NCI-H774 (cell line): ENCODE measurements at places on chromosomes 5 and 9.

GRCh38 chr5:72300590-72301339, 19.3 kb downstream of the MRPS27 start:
- no peak for DNase-seq

GRCh38 chr5:37184748-37185364, 64.3 kb downstream of the CPLANE1 start:
- DNase-seq, result no peak

DNA sequence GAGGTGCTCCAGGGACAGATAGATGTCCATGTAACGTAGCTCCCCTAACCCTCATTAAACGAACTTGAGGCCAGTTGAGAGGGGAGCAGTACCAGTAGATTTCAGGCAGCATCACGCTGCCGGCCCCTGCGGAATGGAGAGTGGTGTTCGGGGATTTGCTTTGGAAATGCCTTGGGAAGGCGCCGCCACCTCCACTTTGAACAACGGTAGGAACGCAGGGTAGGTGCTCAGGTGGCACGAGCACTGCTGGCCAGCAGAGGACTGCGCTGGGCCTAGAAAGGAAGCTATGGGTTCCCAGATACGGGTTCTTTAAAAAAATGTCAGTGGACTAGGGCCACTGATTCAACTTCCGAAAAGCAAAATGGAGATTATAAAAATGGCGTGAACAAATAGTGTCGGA, 271.8 kb downstream of the FANCC start:
- DNase-seq, result no peak

GRCh38 chr5:80220245-80220897, 35.5 kb downstream of the SERINC5 start:
- DNase-seq, result peak; percentile 27

DNA sequence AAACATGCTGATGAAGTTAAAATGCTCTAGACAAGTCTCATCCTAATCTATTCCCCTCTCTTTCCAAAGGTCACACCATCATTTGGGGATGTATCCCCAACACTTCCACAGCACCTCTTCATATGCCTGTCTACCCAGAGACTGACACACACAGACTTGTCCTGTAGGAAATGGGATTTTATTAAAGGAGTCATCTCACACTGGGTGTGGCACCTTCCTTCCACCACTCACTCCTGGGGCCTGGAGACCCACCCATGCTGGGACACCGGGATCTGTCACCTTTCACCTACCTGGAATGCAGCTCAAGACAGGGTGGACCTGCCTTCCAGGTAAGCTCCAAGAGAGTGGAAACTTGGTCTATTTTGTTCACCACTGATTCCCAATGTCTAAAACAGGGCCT, 99.4 kb upstream of the HAND1 start:
- DNase-seq, result no peak

GRCh38 chr9:87867391-87867790, 15.3 kb upstream of the SPATA31E1 start:
- no peak for DNase-seq
